ENCODE measurements at places on chromosomes 13 and 19.

DNA sequence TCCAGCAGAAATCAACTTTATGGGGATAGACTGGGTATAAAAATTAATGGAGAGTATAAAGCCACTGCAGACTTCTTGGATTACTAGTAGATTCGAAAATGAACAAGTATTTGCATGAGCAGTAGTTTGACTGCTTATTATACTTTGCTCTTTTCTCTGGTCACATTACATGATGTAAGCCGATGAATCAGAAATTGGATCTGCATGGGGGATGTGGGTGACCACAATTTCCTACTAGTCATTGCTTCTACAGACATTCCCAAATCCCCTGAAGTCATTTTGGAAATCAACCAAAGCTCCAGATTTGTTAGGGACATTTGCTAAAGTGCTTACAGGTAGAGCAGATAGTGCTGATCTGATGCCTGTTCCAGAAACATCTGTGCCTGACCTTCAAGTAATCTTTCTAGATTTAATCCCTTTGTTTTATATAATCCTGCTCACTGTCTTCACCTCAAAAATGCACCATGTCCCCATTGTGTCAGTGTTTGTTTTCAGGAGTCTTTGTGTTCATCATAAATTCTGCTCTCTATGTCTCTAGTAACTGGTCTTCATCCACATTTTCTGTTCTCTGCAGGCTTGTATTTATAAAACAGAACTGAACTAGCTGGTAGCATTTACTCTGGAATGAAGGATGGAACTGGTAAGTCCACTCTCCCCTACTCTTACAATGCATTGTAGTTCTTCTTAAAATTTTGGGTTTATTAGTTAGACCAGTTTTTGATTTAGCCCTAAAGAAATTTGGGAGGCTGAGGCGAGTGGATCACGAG is 201.5 kb upstream of the CSNK1A1L start:
- no peak for DNase-seq

GRCh38 chr13:54949735-54950134 is 1921.1 kb downstream of the OLFM4 start:
- DNase-seq: no peak

GRCh38 chr13:98335721-98336120 is 158.7 kb upstream of the RNF113B start:
- no peak for DNase-seq

GRCh38 chr13:21849323-21849722 is 178.4 kb downstream of the FGF9 start:
- DNase-seq: peak; percentile 7

DNA sequence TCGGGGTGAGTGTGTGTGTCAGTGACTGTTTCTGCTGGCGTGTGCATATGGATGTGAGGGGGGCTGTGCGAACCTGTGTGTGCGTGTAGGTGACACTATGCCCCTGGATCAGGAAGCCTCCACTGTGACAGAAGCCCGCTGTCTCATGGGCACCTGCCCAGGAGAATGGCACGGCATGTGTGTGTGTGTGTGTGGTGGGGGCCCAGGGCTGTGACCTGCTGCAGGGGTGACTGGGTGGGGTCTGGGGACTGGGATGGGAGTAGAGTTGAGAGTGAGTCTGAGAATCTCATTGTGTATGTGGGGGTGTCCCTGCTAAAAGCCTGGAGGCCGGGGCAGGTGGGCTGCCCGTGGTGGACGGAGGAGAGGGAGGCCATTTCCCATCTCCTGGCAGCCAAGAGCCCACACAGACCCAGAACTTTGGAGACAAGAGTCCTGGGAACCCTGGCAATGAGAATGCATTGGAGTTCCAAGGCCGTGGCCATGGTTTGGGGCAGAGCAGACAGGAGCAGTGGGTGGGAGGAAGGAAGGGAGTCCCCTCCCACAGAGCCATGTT is 6.4 kb upstream of the TPM4 start:
- no peak for DNase-seq

DNA sequence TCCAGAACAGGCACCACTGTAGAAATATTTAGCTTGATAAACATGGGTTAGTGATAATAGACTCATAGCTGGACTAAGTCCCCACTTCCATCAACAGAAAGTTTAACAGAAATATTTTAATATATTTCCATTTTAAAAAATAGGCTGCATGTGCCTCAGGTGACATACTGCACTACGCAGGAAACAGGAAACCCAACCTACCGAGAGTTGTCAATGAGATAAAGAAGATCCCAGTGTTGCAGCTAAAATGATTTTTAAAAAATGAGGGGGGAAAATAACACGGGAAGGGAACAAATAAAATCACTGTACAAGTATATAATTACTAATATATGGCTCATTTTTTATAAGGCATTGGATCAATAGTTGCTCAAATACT is 154.8 kb downstream of the TBC1D4 start:
- no peak for DNase-seq

DNA sequence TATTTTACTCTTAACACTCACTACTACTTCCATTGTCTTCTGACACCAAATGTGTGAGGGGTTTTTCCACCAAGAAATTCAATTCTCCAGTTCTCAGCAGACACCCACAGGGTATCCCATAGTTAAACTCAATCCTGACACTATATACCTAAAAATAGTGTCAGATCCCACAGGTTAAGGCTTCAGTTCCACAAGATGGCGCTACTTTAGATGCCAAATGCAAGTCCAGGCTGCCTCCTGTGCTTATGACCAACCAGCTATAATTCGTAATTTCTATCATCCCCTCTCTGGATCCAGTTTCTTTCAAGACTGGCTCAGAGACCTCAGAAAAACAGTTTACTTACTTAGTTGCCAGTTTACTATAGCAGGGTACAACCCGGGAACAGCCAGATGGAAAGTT is 1146.2 kb upstream of the SPRY2 start:
- no peak for DNase-seq
